Fibroblast of the aortic adventitia (primary cell): ENCODE measurements at places on chromosomes 12 and 14.

DNA sequence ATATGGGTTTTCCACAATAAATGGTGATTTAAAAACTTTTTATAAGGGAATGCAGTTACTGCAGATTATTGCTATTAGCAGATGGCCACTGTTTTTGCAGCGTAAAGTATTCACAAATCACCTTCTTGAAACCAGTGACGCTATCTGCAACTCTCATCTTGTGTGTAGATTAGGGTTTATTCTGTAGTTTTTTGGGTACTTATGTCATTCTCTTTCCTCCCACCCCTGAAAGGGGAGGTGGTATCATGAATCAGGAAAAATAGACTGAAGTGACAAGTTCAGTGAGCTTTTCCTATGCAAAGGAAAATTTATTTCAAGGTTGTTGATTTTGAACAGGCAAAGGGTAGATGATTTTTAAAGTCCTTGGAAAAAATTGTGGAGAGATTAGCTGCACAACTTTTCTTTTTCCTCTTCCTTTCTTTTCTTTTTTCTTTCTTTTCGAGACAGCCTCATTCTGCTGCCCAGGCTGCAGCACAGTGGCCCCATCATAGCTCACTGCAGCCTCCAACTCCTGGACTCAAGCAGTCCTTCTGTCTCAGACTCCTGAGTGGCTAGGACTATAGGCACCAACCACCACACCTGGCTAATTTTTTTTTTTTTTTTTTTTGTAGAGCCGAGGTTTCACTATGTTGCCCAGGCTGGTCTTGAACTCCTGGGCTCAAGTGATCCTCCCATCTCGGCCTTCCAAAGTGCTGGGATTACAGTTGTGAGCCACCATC is 1.6 kb downstream of the FRS2 start:
- DNase-seq: no peak

DNA sequence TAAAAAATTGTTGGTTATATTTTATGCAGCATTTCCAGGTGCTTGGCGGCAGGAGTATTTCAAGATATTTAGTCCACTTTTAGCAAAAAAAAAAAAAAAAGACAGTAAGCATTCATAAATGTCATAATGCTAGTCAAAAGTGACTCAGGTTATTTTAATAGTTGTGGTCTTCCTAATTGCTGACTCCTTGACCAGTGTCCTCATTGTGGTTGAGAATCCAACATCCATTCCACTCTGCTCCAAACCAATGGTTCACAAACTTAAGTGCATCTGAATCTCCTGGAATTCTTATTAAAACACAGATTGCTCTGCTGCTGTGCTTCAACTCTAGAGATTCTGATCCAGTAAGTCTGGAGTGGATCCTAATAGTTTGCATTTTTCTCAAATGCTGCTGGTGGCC is 71.4 kb downstream of the AKAP6 start:
- no peak for DNase-seq

- DNase-seq: no peak
Observed at GRCh38 chr14:45785240-45785639, 532.2 kb upstream of the MIS18BP1 start.

GRCh38 chr12:124736115-124737039 is 127.3 kb downstream of the SCARB1 start:
- DNase-seq: no peak

- DNase-seq: peak; percentile 17
Observed at GRCh38 chr12:102120886-102121285, 903 bp downstream of the PARPBP start.

DNA sequence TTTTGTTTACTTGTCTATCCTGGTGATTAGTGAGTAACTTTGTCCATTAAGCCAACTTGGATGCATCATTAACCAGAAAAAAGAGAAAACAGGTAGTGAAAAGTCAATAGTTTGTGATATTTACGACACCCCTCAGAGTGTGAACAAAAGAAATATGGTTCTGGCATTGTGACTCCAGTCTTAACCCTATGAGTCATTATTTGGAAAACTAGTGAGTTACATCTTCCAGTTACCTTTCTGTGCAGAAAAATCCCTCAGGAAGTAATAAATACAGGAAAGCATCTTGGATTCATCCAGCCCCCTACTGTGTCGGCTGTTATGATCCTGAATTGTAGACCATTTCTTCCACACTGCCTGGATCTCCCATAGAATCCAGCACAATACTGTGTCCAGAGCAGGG is 379.1 kb downstream of the GALC start:
- DNase-seq: no peak

GRCh38 chr14:100371773-100372172 is 48.6 kb downstream of the SLC25A47 start:
- DNase-seq: no peak

- peak; percentile 70 for DNase-seq
Observed at GRCh38 chr12:52053536-52054209, 2.4 kb downstream of the NR4A1 start.

DNA sequence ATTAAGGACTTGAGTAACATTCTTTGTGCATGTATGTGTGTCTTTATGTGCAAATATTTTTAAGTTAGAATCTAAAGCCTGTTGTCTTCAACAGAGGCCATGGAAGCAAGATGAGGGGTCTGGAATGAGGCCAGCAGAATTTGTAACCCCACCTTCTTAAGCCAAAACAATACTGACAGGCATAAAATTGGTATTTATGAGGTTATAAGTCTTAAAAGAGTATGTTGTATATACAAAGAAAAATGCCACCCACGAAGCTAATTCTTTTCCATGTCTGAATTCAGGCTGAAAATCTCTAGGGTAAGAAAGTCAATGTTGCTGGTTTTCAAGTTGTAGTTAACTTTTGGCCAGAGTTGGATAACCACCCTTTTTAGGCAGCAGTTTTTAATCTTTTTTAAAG is 86.2 kb upstream of the TMTC1 start:
- DNase-seq: no peak

DNA sequence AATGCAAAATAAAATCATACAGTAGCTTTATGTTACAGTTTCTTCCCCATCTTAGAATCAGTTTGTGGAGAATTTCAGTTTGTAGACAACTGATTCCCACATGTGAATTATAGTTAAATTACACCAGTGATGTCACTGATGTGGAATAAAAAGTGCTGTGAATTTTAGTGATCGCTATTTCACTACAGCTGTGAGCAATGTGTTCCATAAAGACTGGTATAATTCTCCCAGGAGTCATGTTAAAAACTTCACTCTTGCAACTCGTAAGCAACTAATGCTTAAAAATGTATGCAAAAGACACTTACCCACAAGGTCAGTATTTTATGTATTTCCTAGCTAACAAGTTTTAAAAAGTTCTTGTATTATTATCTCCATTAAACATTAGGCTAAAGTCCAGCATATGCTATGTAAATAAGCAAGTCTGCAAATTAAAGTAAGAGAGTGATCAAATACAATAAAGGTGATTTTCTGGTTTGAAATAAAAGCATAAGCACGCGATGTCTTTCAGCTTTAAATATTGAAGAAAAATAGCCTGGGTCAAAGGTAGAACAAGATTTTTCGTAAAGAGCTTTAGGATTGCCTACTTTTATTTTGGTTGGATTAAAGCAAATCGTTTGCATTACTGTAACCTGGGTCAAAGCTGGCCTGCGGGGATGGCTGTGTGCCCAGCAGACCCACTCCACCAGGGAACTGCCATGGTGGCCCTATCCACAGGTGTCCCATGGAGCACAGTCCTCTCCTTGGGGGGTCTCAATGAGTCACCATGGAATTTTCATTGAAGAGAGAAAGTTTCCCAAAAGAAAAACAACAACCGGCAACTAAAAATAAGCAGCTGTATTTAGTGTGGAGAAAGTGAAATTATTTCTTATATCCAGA is 12.7 kb upstream of the LRIG3 start:
- no peak for DNase-seq

GRCh38 chr12:44063671-44064070 is 227.8 kb downstream of the TMEM117 start:
- DNase-seq: no peak

DNA sequence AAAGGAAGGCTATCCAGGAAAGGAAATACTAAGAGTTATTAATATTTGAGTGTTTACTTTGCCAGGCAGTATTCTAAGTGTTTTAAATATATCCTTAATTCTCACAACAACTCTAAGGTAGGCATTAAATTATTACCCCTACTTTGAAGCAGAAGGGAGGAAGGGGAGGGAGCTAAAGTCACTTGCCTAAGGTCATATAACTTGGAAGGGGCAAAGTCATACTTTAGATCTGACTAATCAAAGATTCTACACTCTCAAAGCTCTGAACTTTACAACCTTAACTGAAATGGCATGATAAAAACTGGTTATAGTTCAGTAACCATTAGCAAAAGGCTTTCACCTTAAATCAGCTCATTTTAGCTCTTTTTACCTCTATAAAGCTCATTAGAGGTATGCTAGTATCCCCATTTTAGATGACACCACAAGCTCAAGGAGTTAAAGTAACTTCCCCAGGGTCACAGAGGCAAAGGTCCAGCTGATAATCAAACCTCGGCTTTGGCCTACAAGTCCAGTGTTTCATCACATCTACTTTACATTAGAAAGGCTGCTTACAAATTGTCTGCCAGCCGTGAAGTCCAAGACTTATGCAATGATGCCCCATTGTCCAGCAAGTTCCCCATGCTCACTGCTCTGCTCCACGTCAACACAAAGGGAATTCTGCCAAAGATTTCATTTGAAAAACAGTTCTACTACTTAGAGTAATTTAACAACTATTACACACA is 223.9 kb downstream of the MED13L start:
- peak; percentile 98 for DNase-seq

- DNase-seq: no peak
Observed at GRCh38 chr12:54432815-54433164, 13.7 kb upstream of the ITGA5 start.

- DNase-seq: no peak
Observed at GRCh38 chr12:76307083-76307482, 41.1 kb downstream of the BBS10 start.

DNA sequence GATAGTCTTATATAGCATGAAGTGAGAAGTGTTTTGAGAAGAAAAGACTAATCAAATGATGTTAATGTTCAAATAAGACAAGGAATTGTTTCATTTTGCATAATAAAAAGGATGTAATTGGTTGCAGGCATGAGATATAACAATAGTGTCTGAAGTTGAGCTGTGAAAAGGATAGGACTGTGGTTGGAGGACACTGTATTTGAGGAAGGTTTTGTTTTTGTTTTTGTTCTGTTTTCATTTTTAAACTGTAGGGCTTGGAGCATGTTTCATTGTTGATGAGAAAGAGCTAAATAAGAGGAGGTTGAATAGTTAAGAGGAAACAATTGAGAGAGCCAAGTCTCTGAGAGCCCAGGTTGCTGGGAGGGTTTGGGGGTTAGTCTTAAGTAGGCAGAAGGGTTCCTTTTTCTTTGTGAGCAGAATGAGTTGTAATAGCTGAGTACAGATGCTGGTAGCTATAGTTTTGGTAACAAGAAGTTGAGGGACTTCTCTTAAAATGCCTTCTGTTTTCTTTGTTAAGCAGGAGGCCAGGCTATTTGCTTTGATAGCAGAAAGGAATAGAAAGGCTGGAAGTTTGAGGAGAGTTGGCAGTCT is 58.4 kb downstream of the CCDC91 start:
- no peak for DNase-seq

- peak; percentile 88 for DNase-seq
Observed at GRCh38 chr14:26522967-26523366, 74.9 kb downstream of the NOVA1 start.

DNA sequence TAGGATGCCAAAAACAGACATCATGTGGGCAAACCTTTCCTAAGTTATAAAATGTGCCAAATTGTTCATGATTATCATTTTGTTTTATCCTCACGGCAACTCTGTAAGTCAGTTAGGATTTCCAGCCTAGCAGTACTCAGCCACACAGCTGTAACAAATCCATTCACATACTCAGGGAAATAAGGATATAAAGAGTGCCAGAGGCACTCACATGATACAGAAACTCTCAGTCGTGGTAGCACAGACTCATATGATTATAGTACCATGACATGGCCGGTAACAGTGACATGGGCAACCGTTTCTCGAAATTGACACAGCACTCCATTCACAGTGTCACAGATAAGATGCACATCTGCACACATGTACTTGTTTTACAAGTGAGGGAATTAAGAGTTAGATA is 344.2 kb downstream of the LRIG3 start:
- no peak for DNase-seq

DNA sequence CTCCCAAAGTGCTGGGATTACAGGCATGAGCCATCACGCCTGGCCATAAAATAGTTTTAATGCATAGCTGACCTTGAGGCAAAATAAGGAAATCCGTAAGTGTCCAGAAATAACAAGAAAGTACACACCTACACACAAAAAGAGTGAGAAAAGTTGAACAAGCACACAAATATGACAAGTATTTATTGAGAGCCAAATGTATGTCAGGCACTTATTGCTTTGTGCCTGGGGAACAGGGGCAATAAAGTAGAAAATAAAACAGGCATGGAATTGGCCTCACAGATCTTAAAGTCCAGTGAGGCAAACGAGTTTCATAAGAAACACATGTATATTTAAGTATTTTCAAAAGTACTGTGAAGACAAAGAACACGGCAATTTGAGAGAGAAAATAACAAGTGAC is 103.7 kb downstream of the ERGIC2 start:
- no peak for DNase-seq

- DNase-seq: peak; percentile 93
Observed at GRCh38 chr14:26598081-26598671, 343 bp upstream of the NOVA1 start.

GRCh38 chr12:75856235-75856634 is 175.3 kb downstream of the PHLDA1 start:
- DNase-seq: peak; percentile 91

- DNase-seq: no peak
Observed at GRCh38 chr14:56844406-56845002, 34.2 kb upstream of the OTX2 start.

DNA sequence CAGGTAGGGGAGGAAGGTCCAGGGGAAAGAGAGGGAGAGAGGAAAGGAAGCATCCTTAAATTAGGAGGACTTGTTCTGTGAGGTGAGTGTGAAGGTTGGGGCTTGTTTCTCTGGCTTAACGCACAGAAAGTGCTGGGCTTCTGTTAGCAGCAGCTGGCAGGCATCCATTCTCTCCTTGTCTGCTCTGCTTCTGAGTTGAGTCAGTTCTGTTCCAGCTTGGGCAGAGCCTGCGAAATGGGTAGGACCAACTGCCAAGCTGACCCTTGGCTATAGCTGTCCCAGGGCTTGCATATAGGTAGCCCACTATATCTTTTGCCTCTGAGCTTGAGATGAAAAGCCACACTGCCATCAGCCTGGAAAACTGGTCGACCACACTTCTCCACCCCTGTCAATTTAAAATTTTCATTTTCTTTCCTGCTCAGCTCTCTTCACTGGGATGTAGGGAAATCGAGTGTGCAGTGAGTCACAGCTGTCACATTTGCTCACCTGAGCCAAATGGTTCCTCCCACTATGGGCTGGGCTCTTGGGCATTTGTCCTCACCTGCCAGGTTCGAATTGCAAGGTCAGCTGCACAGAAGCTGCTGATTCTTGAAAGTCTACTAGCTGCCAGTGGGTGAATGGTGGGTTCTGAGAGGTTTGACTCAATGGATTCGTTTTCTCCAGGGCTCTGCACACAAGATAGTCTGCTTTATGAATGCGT is 256.4 kb upstream of the PWP1 start:
- no peak for DNase-seq

DNA sequence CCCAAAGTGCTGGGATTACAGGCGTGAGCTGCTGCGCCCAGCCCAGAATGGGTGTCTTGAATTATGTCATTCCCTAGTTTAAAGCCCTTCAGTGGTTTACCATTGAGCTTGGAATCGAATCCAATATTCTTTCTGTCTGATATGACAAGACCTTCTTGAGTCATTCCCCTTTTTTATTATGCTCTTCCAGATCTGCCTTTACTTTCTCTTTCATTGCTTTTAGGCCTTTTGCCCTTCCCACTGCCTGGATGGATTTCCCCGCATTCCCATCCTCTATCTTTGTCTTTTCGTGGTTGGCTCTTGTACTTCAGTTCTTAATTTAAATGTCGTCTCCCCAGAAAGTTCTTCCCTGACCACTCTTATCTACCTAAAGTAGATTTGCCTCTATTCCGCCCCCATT is 1.6 kb downstream of the TRAFD1 start:
- DNase-seq: peak; percentile 30

GRCh38 chr14:35849122-35849521 is 23.0 kb downstream of the BRMS1L start:
- DNase-seq: no peak
